ENCODE measurements at places on chromosomes 1 and 21.

DNA sequence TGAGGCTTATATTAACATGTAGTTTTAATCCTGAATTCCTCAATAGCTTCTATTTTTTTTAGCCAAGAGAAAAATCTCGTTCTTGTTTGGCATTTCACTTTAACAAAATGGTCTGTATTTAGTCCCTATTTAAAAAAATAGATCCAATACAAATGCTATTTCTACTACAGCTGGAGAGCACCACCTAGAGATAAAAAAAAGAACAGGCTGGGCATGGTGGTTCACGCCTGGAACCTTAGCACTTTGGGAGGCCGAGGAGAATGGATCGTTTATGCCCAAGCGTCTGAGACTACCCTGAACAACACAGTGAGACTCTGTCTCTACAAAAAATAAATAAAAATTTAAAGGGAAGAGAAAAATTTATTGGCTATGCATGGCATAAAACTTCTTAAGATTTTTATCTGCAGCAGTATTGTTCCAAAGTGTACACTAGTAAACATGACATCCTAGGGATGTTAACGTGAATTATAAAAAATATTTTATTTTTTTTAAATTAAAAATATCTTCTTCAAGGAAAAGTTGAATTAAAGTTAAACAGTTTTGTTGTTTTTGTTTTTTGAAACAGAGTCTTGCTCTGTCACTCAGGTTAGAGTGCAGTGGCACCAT, 4.4 kb downstream of the ST7L start:
- DNase-seq = no peak

DNA sequence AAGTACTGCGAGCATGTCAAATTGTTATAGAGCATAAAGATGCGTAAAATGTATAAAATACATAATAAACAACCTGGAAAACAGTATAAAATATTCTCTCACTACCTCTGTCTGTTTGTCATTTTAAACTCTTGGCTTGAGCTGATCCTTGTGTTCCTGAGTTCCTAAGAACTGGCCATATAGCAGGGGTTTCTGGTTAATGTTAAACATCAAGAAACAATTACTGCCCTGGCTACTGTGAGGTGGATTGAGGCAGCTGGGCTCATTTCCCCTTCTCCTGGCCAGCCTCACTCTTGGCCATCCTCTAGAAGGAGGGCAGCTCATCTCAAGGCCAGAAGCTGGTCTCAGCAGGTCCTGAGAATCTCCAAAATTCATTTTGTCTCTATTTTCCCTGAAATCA, 297.3 kb upstream of the USP24 start:
- no peak for DNase-seq

- no peak for DNase-seq
These were observed 286.3 kb upstream of the C1orf105 start for GRCh38 chr1:172134087-172134731.

DNA sequence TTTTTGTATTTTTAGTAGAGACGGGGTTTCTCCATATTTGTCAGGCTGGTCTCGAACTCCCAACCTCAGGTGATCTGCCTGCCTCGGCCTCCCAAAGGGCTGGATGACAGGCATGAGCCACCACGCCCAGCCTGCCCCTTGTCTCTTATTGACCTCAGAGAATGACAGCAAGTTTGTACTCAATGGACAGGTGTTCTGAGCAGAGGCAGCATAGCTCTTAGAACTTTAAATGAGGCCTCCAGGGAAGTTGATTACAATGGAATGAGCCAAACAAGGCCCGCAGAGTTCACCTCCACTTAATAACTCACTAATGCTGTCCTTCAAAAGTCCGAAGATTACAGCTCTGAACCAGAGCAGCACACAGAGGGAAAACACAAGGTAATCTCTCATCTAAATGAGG, 10.9 kb downstream of the TMPRSS2 start:
- no peak for DNase-seq

GRCh38 chr1:228798035-228798434, 62.8 kb downstream of the RHOU start:
- DNase-seq = no peak

DNA sequence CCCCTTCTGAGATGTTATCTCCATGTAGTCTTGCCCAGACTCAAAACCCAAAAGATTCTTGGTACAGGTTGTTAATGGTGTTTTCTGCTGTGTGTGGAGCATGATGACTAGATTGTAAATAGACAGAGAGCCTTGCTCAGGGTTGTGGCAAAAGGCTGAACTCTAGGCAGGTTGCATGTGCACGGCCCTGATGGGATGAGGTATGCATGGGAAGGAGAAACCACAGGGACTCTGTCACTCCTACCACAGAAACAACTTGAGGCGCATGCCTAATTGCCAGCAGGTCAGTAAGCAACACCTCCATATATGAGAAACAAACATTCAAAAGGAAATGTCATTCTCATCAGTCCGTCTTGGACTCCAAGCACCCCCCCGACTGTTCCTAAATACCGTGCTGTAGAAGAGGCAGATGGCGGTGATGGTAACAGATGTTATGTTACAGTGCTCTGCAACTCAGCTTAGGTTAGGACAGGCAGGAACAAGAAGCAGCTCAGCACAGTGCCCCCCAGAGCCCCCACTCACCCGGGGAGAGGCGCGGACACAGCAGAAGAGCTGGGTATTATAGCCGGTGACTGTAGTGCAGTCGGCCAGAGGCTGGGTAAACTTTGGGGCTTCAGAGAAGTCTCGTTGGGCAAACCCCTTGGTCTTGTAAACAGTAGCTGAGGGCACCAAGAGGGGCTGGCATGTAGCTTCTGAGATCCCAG, 10.9 kb downstream of the MYBPHL start:
- no peak for DNase-seq

GRCh38 chr1:10196976-10197375, 13.4 kb upstream of the KIF1B start:
- no peak for DNase-seq

- DNase-seq = no peak
These were observed 38.6 kb upstream of the MPZL1 start for GRCh38 chr1:167683226-167683625.

GRCh38 chr1:63630666-63631065, 37.5 kb downstream of the PGM1 start:
- DNase-seq = no peak

GRCh38 chr1:203046984-203047630, 20.8 kb downstream of the PPFIA4 start:
- DNase-seq = no peak

GRCh38 chr1:202848191-202848542, 37.4 kb downstream of the PCAT6 start:
- DNase-seq = no peak

GRCh38 chr1:202192770-202193613, 607 bp upstream of the LGR6 start:
- DNase-seq = peak; percentile 22

DNA sequence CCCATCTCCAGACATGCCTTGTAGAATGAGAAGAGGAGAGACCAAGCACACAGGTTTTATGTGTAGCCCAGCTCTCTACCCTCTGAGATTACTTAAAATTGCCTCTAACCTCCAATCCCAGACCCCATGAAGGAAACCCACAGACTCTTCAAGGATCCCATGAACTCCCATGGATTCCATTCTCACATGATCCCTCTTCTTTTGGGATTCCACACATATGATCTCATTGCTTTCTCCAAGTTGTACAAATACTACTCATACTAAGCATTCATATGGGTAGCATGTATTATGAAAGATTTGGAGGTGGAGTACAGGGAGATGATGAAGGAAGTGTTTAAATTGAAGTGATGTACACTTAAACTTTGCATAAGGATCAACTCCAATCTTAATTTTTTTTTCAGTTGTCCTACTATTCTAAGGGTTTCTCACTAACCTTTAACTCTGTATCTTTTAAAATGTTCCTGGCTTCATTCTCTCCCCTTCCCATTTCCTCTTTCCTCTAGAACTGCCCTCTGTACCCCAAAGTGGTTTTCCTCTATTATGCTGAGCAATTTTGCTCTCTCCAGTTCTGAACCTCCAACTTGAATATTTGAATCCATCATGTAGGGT, 41.6 kb downstream of the MFSD2A start:
- DNase-seq = no peak

GRCh38 chr1:214364386-214364785, 83.4 kb downstream of the SMYD2 start:
- no peak for DNase-seq

- DNase-seq = no peak
These were observed 1.9 kb upstream of the GPR88 start for GRCh38 chr1:100536031-100536430.

DNA sequence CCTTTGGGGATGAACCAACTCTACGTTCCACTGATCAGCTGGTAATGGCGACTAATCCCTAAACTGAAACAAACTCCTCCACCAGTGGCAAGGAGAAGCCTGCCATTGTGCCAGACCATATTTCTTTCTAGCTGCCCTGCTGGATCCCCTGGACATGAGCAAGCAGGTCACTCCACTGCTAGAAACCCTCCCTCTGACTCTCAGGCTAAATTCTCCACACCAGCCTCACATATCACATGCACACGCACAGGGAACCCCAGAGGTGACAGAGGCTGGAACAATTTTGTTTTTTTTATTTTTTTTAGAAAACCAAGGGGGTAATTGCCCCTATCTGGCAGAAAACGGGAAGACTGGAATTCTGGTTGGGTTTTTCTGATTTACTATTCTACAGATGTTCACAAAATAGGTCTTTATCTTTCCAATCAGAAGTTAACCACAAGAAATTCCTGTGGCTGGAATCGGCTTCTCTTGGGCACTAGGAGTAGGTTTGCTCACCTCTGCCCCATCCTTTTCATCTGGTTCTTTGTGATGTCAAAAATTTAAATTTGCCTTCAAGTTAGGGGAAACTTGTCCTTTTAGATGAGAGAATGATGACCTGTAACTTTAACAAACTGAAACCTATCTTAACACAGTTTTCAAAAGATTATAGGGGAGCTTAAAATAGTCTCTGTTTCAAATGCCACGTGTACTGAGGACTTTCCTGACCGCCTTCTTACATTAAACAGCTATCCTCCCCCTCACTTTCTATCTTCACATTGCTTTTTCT, 258.1 kb downstream of the SDCCAG8 start:
- DNase-seq = no peak

GRCh38 chr1:163258181-163258580, 55.5 kb upstream of the RGS5 start:
- DNase-seq = no peak

GRCh38 chr1:77056525-77056924, 162.7 kb downstream of the PIGK start:
- no peak for DNase-seq

- DNase-seq = no peak
These were observed 49.8 kb downstream of the KCNT2 start for GRCh38 chr1:196558411-196558810.

GRCh38 chr1:220189750-220190347, 82.4 kb downstream of the RAB3GAP2 start:
- DNase-seq = no peak

DNA sequence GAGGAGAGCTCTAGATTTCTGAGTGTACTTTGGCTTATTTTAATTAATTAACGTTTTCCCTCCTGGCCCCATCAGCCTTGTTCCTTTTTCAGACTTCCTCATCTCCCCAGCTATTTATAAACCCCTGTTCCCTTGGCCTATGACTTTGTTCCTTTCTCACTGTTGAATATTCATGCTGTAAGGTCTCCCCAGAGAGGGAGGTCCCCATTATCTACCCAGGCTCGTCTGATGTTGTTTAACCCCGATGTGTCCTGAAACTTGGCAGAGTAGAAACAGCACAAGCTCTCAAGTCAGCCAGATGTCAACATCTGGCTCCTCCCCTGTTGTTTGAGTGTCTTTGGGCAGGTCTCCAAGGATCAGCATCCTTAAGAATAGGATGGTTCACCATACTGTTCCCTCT, 153.6 kb downstream of the HIVEP3 start:
- no peak for DNase-seq

DNA sequence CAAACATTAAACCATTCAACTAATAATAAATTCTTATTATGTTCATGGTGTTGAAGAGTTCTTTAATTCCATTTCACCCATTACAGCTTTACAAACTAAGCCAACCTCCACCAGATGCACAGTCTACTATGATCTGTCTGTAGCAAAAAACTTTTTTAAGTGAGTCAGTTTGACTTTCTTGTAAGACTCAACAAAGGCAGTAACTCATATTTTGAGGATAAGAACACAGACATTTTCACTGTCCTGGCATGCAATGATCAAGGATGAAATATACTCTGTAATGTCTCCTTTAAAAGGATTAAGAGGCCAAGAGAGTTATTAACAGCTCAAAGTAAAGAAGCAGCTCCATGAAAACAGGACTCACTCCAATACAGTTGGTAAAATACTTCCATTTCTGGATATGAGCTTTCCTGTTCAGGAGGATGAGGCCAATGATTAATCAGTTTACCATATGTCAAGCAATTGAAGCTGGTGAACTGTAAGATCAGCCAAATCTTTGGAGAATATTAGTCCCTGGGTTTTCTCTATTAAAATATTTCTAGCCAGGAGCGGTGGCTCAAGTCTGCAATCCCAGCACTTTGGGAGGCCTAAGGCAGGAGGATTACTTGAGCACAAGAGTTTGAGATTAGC, 20.6 kb downstream of the XKR8 start:
- no peak for DNase-seq

DNA sequence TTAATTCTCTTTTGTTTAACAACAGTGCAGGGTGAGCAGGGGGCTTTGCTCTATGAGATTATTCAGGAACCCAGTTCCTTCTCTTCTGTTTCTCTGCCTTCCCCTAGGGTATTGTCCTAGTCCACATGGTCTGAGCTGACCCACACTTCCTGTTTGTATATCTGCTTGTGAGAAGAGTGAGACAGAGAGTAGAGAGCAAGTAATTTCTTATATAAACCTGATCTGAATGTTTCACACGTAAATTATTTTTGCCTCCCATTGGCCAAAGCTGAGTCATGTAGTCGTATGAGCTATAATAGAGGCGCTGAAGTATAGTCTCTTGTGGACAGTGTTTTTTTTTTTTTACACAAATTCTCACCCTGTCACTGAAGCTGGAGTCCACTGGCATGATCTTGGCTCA, 134.2 kb upstream of the SERTAD4 start:
- DNase-seq = no peak

- DNase-seq = no peak
These were observed 9.7 kb upstream of the RUNX3 start for GRCh38 chr1:24939675-24940193.

GRCh38 chr1:38608202-38608864, 251.2 kb downstream of the RRAGC start:
- DNase-seq = no peak

DNA sequence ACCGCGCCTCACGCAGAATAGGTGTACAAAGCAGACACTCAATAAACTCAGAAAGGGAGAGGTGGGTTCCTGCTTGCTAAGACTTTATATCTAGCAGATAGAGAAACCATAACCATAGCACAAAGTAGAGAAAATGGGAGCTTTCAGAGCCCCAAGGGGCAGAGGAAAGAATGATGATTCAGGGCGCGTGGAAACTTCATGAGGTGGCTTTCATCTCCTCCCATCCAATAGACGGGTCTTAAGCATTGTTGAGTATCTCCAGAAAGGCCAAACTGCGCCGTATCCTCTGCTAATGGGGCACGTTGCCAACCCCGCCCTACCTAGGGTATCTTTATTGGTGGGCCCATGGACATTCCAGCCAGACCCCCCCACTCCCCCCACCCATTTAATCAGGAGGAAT, 778 bp upstream of the MIXL1 start:
- DNase-seq = no peak

DNA sequence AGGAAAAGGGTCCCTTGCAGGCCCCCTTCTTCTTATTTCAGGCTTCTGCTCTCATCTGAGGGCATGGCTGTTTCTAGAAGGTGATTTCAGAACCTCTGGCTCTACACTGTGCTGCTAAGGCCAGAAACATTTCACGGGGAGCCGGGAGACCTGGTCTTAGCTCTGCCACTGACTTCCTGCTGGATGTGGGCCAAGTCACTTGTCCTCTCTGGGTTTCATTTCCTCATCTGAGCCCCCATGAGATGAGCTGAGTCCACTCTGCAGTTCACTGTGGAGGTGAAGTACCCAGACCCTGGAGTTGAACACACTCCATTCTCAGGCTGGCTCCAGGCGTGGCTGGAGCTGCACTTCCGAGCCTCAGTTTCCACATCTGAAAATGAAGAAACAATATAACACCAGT, 2.1 kb downstream of the PADI1 start:
- no peak for DNase-seq
